Stimulated activated CD8-positive, alpha-beta memory T cell treated with anti-CD3 and anti-CD28 coated beads, Interleukin-15, amount 100 ng/mL, for 1 hour (primary cell): ENCODE measurements at places on chromosomes 1 and 21.

- no peak for DNase-seq
Observed at GRCh38 chr1:229017091-229017490, 253.8 kb upstream of the RAB4A start.

GRCh38 chr1:154404984-154405746 lies at the start of gene IL6R:
Gene IL6R (plus strand): TSS chr1:154405343. CDS start chr1:154405630, 287 bp downstream.
- DNase-seq, result peak; percentile 36

DNA sequence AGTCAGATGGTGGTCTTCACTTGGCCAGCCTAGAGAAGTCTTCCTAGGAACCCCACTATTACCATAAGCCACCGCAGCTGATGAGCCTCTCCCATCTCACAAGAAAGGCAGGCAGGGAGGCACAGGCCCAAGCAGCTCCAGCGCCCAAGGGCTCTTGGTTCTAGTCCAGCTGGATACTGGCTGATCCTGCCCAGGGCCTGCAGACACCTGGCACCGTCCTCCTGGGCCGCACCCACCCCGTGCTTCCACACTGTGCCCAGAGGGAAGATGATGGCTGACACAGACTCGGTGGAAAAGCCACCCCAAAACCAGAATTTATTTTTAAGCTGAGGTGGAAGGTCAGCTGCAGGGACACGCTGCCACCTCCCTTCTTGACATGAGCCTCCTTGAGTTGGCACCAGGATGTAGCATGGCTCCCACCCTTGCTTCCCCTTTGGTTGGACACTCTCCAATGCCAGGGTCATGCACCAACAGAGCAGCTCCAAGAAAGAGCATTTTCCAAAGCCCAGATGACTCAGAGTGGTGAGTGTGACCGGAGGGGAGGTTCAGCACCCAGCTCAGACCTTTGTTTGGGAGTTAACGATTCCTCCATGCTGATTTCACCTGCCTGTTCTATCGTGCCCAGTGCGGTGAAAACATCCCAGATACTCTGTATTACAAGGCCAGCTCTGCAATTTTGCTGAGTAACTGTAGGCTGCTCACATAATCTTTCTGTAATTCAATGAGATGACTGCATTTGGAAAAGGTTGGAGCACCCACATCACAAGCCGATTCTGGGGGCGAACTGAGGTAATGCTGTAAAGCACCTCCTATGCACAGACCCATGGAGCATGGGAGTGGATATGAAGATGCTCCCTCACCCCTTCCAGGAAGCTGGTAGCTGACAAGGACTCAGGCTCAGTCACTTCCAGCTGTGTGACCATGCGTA lies 63.1 kb upstream of the SLC2A1 start:
- DNase-seq, result no peak

DNA sequence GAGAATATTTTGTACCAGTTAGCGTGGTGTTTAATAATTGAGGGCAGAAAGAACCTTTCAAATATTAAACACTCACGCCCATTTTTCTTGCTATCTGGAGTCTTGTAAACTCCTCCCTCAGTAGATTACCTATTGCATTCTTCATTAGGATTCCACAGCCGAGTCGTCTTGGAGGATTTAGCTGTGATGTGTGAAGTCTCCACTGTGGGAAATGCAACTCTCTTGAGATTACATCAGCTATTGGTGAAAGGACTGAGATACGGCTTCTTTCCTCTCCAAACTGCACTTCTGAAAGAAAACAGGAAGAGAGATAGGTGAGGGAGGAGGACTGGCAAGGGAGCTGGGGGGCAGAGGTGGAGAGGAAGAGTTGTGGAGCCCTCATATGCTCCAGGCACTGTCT lies 36.1 kb downstream of the ACTA1 start:
- DNase-seq, result no peak

GRCh38 chr1:36638268-36638667 lies 155.6 kb upstream of the CSF3R start:
- no peak for DNase-seq

GRCh38 chr1:53082826-53083455 lies 20.9 kb downstream of the PODN start:
- no peak for DNase-seq

GRCh38 chr1:29758781-29759499 lies 522.6 kb downstream of the PTPRU start:
- no peak for DNase-seq

DNA sequence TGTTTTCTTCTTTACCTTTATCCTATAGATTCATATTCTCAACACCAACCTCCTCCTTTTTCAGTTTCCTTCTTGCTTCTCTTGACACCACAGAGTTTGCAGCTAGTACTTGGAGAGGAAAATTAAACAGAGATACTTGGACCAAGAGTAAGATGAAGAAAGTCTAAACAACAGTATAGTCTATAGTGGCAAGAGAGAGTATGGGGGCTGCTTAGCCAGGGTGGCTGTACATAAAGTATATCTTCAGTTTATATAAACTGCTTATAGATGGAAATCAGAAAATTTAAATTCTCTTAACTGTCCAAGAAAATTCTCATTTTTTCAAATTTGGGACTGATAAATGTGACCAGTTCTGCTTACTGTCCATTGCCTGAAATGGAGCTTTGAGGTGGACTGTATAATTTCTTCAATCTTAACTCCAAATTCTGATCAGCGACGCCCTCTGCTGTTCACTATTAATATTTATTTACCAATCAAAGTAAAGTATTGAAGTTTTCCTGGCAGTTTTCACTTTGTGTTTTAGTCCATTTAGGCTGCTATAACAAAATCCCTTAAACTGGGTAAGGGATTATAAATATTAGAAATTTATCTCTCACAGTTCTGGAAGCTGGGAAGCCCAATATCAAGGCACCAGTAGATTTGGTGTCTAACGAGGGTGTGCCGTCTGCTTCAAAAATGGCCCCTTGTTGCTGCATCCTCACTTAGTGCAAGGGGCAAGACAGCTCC lies 14.8 kb upstream of the METTL18 start:
- DNase-seq, result no peak

DNA sequence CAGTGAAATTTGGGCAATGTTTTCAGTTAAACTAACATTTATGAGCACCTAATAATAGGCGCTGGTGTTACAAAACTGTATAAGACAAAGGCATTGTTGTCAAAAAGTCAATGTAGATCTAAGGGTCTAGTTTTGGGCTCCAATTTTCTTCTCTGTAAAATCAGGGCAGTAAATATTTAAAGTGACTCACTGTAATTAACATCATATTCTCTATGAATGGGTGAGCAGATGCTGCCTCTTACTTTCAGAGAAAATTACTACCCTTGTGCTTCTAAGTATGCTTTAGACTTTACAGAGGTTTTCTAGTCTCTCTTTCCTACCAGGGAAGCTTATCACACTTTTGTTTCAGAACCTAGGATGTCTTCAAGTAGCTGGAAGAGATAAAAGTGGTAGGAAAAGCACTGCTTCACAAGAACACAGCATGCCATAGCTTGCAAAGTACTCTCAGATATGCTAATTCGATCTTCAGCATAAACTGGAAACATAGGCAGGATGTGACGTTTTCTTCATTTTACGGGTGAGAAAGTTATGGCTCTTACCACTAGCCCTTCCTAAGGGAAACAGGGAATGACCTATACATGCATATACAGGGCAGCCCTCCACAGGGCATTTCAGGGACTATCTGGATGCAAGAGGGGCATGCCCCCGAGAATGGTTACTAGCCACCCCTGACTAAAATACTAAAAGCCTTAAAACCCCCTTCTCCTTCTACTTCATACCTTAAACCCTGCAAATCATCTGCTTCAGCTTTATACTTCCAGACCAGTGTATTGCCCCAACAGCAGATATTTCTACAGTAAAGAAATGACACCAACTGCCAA lies 2.6 kb downstream of the C1orf116 start:
- no peak for DNase-seq

GRCh38 chr1:157233131-157233530 lies 94.9 kb upstream of the ETV3 start:
- DNase-seq, result no peak

DNA sequence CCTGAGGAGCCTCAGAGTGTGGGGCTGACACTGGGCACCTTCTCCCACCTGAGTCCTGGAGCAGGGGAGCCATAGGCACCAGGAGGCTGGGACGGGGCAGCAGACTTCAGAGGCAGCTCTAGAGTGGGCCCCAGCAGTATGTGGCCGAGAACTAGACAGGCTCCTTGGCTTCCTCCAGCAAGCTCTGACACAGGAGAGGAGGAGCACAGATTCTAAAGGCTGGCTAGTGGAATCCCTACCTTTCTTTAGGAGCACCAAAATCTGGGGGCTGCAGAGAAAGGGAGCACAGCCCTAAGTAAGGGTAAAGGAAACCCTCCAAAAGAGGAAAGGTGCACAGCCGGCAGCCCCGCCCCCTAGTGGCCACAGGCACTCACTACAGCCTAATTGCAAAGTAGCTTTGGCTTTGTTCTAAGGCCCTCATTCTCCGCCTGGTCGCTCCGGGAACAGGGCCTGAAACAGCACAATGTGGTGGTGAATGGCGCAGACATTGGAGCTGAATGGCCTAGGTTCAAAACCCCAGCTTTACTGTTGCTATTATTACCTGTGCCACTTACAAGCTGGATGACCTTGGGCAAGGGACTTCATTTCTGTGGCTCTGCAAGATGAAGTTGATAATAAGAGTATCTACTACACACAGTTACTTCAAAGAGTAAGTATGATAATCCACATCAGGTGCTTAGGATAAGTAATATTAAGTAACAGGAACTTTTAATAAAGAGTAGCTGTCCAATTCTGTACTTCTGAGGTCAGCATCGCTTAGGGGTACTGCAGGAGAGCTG lies 8.8 kb upstream of the GUCA2A start:
- peak; percentile 50 for DNase-seq

DNA sequence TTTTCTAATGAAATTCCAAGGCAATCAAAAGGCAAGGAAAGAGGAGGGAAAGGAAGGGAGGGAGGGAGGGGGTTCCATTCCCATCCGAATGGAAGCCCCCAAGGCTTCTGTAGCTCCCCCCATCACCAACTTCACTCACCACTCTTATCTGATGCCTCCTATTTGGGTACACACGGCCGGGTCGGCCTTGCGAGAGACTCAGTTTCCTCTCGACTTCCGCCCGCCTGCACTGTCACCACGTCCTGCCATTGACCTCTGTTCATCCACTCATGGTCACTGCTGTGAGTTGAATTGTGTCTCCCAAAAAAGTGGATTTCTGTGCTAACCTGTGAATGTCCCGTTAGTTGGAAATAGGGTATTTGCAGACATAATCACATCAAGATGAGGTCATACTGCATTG lies 11.2 kb downstream of the PDE9A start:
- DNase-seq, result no peak

DNA sequence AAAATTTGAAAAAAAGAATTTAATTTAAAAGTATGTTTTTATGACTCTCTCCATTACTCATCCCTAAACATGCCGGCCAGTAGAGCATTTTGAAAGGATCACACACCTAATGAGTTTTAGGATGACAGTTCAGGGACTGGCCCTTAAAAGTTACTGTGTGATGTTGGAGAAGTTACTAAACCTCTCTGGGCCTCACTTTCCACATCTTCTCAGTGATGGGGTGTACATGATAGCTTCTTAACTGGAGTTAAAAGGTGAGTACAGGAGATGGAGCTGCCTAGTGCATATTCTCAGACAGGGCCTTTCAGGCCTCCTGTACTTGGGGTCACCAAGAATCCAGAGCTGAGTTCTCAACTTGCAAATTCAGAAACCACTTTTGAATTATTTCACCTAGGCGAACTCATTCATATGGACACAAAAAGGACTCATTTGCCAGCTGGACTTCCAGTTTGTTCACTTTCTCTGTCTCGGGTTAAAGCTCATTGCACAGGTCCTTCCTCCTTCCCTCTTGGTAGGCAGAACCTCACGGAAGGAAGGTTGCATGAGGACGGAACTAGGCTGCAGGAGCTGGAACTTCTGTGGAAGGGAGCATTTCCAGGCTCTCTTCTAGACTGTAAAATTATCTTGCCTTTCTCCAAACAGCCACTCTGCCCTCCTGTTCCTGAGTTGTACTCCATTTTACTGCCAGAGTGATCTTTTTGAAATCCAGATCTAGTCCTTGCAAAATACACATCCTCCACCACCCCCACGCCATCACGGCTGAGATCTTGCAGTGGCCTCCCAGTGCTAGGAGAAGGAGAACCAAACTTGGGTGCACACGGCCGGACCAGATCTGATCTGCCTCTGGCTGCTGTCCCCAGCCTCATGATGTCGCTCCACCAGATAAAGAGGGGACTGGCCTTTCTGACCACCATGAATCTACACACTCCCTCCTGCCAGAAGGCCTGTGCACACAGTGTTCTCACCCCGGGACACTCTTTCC lies 4.3 kb upstream of the SLC30A1 start:
- DNase-seq, result no peak

- no peak for DNase-seq
Observed at GRCh38 chr1:235628316-235629005, 21.1 kb downstream of the GNG4 start.

GRCh38 chr1:70202173-70202758 lies 3.1 kb downstream of the LRRC40 start:
- no peak for DNase-seq

DNA sequence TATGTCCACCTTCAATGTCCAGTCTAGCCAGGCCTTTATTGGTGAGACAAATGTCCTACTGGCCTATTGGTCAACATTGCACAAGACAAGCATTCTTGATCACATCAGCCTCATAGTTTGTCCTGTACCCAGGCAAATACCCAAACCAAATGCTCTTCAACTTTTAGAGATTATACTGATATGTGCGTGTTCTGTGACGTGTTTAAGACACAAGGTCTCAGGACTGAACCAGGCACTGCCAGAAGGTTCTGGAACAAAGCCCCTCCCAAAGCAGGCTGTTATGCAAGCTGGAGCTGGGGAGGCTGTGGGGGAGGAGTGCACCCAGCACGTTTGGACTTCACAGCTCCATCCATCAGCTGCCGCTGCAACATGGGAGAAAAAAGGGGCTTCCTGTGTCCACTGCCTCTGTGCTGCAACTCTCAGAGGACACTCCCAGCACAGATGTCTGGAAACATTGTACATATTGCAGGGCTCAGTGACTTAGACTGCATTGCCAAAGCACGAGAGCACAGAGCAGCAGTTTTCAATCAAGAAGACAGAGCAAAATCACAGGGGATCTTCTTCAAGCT lies 45.9 kb downstream of the NID1 start:
- no peak for DNase-seq

GRCh38 chr1:158163000-158163947 lies 17.4 kb upstream of the CD1D start:
- no peak for DNase-seq

DNA sequence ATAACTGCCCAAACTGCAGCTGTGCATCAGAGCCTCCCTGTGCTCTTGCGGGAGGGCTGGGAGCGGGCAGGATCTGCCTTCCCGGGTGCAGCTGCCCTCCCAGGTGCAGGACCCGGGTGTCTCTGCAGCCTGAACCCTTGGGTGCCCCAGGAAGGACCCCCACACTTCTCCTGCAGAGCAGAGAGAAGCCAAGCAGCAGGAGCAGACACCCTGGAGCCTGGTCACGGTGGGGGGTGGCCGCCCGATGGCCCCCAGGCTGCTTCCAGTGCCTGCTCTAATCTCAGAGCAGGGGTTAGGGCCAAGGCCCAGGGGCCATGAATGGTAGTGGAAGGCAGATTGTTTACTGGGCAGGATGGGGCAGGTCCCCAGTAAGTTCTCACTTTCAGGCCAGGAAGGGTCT lies 83.0 kb downstream of the RHOU start:
- DNase-seq, result no peak

GRCh38 chr1:207088701-207089626 lies at the start of gene C4BPB:
Gene C4BPB (plus strand): TSS chr1:207088860. CDS start chr1:207089532, 672 bp downstream.
- DNase-seq, result no peak
